ENCODE measurements at places on chromosomes 7 and 10.

DNA sequence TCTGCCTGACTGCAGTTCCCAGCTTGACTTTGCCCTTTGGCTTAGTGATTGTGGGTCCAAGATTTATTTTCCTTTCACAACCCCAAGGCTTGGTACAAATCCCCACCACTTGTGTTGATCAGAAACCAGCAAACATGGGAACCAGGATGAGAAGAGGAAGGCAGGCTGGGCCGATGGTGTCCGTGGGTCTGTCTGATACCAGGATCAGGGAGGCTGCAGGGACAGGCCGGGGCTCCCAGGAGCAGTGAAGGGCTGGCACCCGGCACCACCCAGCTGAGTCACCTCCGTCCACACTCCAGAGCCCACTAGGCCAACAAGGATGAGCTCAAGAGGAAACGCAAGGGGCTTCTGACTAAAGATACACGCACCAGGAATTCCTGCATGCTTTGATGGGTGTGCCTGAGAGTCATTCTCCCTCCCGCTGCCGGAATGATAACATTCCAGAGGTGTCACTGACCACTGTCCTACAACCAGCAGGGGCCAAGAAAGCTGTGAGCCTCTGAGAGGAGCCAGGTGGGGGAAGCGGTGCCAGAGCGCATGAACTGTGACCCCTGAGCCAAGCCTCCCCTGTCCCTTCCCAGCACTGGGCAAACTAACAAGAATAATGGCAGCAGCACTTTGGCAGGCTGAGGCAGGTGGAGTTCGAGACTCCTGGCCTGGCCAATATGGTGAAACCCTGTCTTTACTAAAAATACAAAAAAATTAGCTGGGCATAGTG, 29.2 kb upstream of the PROSER2 start:
- H3K27ac ChIP-seq, result no peak overlapping the region
- no peak for DNase-seq
- no peaks in the 10 kb centered on the region for H3K27me3 ChIP-seq
- H3K4me3 ChIP-seq, result no peak overlapping the region
- no peaks in the 10 kb centered on the region for H3K36me3 ChIP-seq

GRCh38 chr10:8054494-8055407, at the start of gene GATA3:
Gene GATA3, plus strand, starts transcription at chr10:8054688. Its CDS starts 968 bp downstream, at chr10:8055656.
- DNase-seq, result peak; percentile 57
- H3K4me1 ChIP-seq, result peaks cover 76% of the 10 kb centered on the region
- H3K27me3 ChIP-seq, result peaks cover 86% of the 10 kb centered on the region
- no peaks in the 10 kb centered on the region for H3K36me3 ChIP-seq

GRCh38 chr10:78866731-78867554, 201.8 kb upstream of the ZMIZ1 start:
- H3K4me3 ChIP-seq, result no peak overlapping the region
- H3K27ac ChIP-seq, result no peak overlapping the region
- DNase-seq, result no peak
- H3K27me3 ChIP-seq, result no peaks in the 10 kb centered on the region
- no peaks in the 10 kb centered on the region for H3K4me1 ChIP-seq
- H3K36me3 ChIP-seq, result no peaks in the 10 kb centered on the region

DNA sequence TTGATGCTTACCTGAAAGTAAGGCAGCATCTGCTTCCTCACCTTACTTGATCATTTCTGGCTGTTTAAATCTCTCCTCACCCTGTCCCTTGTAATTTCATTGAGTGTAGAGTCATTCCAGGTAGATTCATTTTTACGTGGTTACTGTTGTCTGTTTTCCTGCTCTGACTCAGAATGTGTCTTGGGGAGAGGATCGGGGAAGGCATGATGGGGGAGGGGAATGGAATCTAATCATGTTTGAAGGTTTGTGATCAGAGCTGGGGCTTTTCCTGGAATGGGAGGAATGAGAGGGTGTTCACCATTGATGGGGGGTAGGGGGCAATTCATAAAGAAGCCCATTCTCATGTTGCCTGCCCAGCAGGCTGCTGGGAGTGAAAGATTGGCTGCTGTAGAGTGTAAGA, 18.7 kb downstream of the SEC24C start:
- H3K27me3 ChIP-seq, result no peaks in the 10 kb centered on the region
- no peaks in the 10 kb centered on the region for H3K4me1 ChIP-seq
- peak overlapping the region; percentile 40 for H3K27ac ChIP-seq
- DNase-seq, result no peak
- H3K4me3 ChIP-seq, result no peak overlapping the region

DNA sequence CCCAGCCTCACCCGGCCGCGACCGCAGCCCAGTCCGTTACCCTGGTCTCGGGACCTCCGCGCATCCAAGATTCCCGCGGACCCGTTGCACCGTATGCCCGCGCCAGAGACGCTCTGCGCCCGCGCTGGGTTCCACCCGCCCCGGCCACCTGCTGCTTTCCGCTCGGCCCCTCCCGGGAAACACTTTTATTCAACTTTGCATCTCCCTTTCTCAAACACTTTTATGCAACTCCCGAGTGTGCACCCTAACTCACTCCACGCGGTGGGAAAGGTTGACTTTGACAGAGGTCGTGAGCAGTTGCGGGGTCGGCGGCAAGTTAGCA, at the start of gene ODAD2:
TSS of gene ODAD2 (minus strand) at position 126 of the 322 bp plus-strand sequence. CDS start 3,937 bp downstream, outside the sequence.
- H3K4me3 ChIP-seq, result peak within 1 kb of the TSS; percentile 7
- no peak within 1 kb of the TSS for H3K27ac ChIP-seq
- H3K27me3 ChIP-seq, result peaks cover 25% of the 10 kb centered on the region
- DNase-seq, result no peak
- H3K36me3 ChIP-seq, result no peaks in the 10 kb centered on the region

- H3K27ac ChIP-seq, result no peak overlapping the region
- H3K27me3 ChIP-seq, result peaks cover 3% of the 10 kb centered on the region
- H3K4me3 ChIP-seq, result no peak overlapping the region
- DNase-seq, result peak; percentile 53
These were observed 11.6 kb upstream of the FFAR4 start for GRCh38 chr10:93554760-93555432.

Data from B cell (primary cell).